ENCODE measurements at places on chromosomes 2 and 18.

DNA sequence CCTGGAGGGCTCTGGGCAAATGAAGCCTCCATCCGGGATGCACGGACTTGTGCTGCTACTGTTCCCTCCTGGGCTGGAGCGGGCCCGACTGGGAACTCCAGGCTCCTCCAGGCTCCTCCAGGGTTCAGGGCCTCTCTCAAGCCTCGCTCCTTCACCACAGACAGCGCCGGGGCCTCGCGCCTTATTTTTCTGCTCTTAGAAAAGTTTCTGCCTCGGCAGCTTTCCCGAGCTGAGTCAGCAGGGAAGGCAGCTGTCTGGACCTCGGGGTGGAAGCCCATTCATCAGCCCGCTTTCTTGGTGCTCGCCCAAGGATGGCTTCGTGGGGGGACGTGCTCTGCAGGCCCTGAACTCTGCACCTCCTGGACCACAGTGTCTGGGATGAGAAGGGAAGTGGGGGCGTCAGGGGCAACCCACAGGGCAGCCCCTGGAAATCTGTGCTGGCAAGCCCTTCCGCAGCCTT lies 12.9 kb upstream of the TEX51 start:
- no peak for DNase-seq

DNA sequence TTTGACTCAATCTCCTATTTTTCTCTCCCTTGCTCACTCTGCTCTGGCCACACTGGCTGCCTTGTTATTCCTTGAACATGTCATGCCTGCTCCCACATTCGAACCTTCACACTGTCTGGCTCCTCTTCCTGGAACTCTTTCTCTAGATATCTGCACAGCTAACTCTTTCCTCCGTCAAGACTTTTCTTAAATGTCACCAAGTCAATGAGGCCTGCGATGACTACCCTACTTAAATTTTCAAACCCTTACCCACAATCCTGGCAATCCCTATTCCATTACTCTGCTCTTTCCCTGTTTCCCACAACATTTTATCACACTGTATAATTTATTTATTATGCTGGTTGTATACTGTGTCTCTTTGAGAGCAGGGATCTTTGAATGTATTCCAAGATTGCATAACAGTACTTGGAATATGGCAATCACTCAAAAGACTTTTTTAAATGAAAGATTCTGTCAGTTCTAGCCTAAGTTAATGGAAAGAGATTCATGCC lies 206.2 kb downstream of the SRBD1 start:
- no peak for DNase-seq

DNA sequence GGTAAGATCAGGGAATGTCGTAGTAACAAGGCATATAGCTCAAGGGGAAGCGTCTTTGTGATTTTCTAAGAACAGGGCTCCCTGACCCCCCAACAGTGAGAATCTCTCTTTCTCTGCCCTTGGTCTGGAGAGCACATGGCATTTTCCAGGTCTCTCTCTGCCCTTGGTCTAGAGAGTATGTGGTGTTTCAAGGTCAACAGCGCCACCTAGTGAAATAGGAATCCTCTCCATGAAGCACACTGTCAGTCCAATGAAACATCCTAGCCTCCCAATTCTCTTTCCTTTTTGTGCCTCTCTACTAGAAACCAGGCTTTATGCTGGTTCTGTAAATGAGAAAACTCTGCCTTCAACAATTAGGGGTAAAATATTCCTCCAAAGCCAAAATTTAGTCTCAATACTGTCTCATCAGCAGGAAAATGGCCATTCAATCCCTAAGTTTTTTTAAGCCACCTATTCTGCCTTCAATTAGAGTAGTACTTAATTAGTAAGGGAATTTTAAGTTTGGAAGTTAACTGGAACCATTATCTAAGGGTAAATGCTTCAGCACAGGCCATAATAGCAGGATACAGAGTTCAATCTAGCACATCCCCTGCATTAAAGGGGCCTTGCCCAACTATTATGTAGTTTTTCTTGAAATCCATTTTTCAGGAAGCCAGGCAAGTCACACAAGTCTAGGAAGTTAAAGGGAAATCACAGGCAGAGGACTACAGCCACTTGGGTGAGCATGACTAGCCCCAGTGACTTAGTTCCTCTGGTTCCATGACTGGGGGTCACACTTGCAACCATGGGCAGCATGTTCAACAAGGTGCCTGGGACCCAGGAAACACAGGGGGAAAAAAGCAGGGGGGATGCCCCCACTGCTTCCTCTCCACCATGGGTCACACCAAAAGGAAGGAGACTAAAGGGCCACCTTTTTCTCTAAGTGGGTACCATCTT lies 12.4 kb downstream of the DYM start:
- DNase-seq = no peak

DNA sequence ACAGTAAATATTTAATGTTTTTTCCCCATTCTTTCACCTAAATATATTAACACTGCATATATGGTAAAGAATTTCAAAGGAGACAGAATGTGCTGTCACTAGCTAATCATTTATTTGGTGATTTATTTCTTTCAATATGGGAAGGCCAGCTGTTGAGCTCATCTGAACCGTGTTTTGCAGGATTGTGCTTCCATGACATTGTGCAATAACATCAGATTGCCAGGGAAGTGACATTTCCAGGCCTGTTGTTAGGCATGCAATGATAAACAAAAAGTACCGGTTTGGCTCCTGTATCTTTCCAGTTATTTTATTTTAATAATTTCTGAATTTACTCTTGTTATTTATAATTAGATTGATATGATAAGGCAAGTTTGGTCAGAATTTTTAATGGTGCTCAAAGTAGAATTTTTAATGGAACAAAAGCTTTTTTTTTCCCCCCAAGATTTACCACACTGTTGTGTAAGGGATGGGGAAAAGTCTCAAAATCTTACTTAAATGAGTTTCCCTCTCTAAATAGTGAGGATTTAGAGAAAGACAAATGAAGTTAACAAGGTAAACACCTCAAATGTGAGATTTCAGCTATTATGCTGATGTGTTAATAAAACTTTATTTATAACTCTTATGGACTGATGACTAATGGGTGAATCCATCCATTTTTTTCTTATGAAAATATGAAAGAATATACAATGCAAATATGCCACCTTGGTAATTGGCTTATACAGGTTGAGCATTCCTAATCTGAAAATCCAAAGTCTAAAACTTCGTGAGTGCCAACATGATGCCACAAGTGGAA lies 52.7 kb downstream of the MALT1 start:
- DNase-seq = no peak

DNA sequence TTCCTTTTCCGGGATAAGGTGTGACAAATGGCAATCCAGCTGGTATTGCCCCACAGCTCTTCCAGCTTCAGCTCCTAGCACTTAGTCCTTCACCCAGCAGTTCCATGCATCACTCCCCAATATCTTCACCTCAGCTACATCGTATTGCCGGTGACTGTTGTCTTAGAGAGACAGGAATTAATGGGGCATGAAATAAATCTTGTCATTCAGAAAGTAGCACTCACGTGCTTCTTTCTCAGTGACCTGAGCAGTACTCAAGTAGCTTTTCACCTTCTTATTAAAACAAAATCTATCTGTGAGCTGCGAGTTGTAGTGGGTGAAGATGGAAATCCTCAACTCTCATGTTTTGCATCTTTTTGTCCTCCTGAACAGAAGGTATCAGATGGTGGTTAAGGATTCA lies 72.8 kb downstream of the PTH2R start:
- DNase-seq = no peak
